ENCODE measurements at places on chromosomes 16 and 17.

- peak; percentile 39 for DNase-seq
Measured at GRCh38 chr17:43338886-43339516, 59.8 kb upstream of the ARL4D start.

DNA sequence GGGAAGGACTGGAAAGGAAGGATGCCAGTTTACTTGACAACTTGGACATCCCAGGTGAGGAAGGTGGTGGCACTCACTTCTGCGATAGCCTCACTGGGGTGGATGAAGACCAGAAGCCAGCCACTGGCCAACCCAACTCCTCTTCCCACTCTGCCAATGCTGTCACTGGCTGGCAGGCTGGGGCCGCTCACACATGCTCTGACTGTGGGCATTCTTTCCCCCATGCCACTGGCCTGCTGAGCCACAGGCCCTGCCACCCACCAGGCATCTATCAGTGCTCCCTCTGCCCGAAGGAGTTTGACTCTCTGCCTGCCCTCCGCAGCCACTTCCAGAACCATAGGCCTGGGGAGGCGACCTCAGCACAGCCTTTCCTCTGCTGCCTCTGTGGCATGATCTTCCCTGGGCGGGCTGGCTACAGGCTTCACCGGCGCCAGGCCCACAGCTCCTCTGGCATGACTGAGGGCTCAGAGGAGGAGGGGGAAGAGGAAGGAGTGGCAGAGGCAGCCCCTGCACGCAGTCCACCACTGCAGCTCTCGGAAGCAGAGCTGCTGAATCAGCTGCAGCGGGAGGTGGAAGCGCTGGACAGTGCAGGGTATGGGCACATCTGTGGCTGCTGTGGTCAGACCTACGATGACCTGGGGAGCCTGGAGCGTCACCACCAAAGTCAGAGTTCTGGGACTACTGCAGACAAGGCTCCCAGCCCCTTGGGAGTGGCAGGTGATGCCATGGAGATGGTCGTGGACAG is 4.5 kb downstream of the ZNF646 start:
- DNase-seq: no peak

DNA sequence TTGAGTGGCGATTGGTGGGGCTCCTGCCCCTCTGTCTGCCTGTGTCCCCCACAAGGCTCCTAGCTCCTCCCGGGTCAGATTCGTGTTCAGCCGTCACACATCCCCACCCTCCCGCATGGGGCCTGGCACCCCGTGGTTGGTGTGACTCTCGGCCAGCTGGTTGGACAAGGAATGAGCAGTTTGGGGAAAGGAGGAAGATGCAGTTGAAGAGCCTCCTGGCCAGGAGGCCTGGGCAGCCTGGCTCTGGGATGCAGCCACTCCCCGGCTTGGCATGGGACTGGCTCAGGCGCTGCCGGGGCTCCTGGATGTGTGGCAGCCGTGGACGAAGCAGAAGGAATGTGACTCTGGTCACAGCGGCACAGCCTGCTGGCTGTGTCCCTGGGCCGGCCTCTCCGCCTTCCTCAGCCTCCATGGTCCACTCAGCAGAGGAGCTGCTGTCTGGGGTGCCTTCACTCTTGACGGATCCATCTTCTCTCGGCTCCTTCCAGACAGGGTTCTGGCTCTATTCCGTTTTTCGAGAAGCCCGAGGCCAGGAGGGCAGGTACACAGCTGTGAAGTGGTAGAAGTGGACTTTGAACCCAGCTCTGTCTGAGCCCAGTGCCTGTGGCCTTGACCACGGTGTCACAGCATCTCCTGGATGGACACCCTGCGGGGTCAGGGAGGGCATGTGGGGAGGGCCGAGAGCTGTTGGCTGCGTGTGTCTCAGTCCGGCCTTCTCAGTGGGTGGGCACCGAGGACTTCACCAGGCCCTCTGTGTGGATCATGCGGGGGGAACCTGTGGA is 2.1 kb downstream of the TRAF7 start:
- DNase-seq: no peak

- DNase-seq: no peak
Measured at GRCh38 chr17:79544142-79544914, 66.5 kb downstream of the RBFOX3 start.

DNA sequence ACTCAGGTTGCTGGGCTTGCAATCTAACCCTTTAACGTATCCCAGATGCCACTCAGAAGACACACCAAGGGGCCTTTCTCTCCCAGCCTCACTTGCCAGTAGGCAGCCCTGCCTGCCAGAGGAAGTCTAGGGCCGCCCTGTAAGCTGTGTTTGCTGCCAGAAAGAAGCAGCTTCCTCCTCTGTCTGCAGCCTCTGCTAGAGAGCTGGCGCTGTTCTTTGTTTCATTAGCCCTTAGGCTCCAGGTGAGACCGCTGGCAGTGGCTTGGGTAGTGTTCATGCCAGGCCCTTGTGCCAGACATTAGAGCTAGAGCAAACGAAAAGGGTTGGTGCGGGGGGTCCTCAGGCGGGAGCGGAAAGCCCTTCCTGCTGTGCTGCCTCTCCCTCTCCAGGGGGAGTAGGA is 8.9 kb downstream of the CTRL start:
- DNase-seq: no peak

- DNase-seq: no peak
Measured at GRCh38 chr17:82684228-82684841, 14.2 kb downstream of the RAB40B start.

DNA sequence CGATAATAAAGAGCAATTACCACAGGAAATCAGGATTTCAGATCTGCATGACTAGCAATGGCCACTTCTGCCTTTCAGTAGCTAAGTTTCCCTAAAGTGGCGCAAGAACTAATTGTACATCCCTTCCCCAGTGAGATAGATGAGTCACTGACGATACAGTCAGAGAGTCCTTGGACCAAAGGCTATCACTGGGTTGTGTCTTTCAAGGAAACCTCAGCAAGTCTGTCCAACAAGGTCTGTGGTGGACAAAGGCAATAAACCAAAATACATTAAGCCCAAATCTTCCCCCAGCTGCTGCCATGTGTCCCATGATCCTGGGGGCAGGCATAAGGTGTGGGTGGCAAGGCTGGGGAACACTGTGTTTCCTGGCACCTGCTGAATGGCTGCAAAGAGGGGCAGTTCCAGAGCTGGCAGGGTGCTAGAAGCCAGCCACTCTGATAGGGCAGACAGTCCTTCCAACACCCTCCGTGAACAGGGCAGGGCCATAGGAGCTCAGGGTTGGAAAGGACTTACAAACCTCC is 20.5 kb upstream of the MTMR4 start:
- no peak for DNase-seq

DNA sequence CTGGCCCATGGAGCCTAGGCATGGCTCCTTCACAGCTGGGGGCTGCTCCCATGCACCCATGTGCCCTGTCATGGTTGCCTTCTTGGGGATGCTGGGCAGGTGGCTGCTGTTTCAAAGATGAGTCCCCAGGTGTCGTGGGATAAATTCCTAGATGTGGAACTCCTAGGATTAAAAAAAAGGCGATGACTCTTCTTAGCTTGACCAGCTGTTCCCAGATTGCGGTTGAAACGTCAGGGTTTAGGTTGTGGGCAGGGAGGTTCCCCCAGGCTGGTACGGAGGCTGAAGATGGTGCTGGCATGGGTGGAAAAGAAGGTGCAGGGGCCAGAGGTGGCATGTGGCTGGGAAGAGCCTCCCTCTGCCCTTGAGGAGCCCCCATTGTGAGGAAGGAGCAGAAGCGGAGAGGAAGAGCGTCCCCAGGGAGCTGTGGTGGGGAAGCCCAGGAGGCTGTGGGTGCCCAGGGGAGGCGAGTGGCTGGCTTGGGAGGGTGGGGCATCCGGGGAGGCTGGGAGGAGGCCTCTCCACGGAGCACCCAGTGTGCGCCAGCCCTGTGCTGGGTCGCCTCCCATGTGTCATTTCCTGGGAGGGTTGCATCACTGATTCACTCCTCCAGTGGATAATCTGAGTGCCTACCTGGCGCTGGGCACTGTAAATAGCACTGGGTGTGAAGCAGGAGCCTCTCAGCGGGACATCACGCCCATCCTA is 7.5 kb upstream of the KCNJ12 start:
- no peak for DNase-seq

DNA sequence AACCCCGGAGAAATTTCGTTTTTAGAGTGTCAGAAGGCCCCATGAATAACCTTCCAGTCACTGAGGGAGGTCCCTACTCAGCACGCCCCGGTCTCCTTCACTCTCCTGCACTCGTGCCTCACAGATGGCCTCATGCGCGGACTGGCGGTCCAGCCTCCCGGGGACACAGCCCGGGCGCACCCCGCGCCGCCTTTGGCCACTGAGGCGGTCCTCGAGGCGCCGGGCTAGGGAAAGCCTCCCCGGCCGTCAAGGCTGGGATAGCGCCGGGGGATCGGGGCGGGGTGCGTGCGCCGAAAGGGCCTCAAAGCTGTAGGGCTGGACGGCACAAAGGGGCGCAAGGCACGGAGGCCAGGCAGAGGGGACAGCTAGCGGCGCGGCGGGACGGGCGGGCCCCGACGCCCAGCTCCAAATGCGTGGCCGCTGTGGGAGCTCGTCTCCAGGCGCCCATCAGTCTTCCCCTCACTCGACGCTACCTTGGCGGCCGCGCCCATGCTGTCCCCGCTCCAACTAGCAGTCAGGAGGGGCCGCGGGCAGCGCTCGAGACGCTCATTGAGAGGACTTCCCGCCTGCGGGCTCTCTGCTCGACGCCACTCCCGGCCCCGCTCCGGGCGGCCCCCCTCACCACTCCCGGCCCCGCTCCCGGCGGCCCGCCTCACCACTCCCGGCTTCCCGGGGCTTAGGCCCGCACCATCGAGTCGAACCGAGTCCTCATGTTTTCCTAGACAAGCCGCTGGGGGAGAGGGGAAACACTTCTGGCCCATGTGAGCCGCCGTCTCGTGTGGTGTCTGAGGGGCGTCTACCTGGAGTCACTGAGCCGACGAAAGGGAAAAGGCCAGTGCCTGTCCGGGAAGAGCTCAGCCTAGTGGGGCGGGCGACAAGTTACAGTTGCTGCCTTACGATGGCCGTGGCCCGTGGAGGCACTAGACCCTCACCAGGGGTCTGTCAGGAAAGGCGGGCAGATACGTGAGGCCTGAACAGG is at the start of gene USP6:
USP6 (plus strand) TSS at position 360 of the 979 bp plus-strand sequence. CDS start 14,336 bp downstream, outside the sequence.
- no peak for DNase-seq

- DNase-seq: no peak
Measured at GRCh38 chr17:51733166-51733565, 425.3 kb downstream of the CA10 start.

GRCh38 chr17:2724784-2725164 is 13.2 kb upstream of the CLUH start:
- DNase-seq: no peak

DNA sequence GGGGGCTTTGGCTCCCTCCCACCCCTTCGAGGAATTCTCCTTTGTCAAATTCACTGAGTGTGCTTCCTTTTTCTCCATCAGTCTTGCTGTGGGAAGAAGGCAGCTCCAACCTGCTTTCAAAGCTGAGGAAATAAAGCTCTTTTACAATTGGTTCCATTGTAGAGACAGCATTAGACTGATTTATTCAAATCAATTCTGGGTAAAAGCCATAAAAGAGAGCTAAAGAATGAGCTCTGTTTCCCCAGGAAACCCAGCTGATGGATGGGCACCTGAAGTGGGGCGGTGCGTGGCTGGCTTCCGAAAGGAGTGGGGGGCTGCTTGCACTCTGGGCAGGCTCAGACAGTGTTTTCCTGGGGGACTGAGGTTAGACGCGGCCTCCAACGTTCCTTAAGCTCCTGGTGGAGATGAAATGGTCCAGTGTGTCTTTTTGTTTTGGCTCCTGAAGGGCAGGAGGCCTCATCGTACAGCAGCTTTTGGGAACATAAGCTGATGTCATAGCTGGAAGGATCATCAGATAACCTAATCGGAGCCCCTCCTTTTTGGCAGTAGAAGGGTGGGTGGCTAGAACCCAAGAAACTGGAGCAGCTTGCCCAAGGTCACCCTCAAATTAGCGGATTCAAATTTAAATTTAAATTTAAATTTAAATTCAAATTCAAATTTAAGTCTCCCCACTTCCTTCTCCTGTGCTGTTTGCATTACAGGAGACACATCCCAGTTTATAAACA is 128.5 kb upstream of the EEF2KMT start:
- no peak for DNase-seq

GRCh38 chr16:78444-79150 is 572 bp downstream of the MPG start:
- no peak for DNase-seq

DNA sequence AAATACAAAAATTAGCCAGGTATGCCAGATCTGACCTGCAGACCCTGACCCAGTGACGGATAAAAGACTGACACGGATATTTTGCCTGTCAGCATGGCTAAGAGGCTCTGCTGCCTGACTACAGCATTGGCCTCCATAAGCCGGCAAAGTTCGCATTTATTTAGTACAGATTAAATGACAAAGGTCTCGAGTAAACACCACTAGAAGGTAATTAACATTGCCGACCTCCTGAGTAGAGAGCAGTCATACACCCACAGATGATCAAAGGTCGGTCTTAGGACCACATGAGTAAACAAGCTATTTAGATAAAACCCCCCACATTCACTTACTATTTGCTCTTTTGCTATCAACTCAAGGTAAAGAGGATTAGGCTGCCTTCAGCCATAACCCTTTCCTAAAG is 55.7 kb downstream of the KNOP1 start:
- DNase-seq: no peak

DNA sequence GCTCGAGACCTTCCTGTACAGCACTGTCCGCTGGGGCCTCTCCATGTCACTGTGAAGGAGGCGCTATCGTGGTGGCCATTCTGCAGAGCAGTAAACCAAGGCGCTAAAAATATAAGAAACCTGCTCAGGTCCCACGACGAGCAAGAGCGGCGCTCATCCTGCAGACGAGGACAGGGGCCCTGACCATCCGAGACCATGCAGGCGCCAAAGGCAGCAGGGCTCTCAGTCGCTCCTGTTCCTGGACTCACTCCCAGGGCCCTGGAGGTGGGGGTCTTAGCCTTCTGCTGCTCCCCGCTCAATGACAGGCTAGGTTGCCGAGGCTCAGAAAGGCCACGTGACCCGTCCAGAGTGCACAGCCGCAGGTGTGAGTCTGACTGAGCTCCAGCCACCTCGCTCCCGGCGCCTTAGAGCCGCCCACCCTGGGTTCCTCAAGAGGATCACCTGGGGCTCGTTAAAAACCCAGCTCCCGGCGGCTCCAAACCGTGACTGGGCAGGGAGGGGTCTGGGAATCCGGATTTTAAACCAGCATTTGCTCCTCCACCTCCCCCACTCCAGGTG is 509 bp upstream of the ATP2C2 start:
- DNase-seq: no peak

- DNase-seq: no peak
Measured at GRCh38 chr16:974611-975261, 4.0 kb upstream of the LMF1 start.
